ENCODE measurements at places on chromosomes 6 and 20.

GRCh38 chr20:39853050-39853449, 836.0 kb downstream of the MAFB start:
- DNase-seq: no peak

DNA sequence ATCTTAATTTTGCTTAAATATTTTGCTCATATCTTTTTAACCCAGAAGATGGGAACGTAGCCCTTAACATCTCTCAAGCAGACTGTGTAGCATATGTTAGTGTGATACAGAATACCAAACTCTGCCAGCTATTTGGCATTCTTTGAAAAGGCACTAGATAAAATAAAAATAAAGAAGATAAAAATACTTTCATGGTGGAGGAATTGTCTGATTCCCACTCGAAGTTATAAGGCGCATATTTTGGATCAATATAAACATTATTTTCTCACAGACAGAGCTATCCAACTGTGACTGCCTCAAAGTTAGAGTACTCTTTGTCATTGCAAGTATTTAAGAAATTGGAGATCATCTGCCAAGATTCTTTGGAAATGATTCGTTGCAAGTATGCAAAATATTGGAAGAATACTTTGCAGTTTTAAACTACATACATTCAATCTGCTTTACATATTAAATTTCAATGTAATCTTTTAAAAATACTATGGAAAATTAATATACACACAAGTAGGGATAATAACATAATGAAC, 10.8 kb upstream of the EEF1E1 start:
- no peak for DNase-seq

DNA sequence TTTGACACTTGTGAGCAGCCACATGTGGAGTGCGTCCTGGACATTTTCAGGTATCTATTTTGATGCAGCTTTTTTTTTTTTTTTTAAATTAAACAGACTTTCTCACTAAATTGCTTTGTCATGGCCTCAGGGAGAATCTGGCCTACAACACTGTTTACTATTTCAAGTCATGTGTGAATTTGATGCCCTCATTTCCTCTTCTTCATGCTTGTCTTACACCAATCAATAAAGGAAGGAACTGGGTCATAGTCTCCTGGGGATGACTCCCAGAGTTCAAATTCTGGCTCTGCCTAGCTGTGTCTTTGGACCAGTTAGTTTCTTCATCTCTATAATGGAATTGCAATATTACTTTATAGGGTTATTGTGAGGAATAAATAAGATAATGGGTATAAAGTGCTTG, 554.1 kb downstream of the PRKN start:
- no peak for DNase-seq

GRCh38 chr6:147067184-147067583, 137.0 kb upstream of the STXBP5 start:
- DNase-seq: no peak

GRCh38 chr6:156639009-156639721, 138.0 kb upstream of the ARID1B start:
- DNase-seq: no peak

DNA sequence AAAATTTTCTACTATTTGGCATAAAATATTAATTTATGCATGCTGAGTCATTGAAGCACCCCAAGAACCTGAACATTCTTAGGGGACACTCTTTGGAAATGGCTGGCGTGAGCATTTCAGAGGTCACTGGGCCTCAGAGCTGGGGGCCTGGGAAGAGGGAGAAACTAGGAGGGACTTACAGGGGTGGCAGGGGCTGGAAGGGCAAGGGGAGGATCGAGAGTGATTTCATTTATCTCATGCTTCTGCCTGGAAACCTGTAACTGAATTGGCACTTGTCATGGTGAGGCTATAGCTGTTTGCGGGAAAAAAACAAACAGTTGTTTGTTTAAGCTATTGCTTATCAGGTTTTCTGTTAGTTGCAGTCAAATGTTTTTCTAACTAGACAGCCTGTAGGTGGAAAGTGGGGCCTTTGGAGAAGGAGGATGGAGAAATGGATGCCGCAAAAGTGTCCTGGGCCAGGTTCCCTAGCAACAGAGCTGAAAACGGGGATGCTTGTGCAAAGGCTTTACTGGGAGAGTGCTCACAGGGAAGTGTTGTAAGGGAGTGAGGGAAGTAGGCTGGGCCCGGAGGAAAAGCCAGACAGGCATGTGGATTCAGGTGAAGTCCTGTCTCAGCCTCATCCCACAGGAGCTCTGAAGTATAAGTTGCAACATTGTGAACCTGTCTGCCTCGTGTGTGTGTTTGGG, 36.4 kb upstream of the KAT14 start:
- no peak for DNase-seq

DNA sequence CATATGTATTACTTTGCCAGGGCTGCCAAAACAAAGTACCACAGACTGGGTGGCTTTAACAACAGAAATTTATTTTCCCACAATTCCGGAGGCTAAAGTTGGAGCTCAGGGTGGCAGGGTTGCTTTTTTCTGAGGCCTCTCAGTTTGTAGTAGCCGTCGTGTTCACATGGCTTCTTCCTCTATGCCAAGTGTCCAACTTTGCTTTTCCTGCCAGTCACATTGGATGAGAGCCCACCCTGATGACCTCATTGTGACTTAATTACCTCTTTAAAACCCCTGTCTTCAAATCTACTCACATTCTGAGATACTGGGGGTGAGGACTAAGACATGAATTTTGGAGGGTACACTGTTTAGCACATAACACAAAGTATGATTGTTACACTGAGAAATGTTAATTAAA, 9.9 kb upstream of the ECT2L start:
- DNase-seq: no peak

GRCh38 chr6:92275150-92275549, 1144.2 kb downstream of the EPHA7 start:
- DNase-seq: no peak

DNA sequence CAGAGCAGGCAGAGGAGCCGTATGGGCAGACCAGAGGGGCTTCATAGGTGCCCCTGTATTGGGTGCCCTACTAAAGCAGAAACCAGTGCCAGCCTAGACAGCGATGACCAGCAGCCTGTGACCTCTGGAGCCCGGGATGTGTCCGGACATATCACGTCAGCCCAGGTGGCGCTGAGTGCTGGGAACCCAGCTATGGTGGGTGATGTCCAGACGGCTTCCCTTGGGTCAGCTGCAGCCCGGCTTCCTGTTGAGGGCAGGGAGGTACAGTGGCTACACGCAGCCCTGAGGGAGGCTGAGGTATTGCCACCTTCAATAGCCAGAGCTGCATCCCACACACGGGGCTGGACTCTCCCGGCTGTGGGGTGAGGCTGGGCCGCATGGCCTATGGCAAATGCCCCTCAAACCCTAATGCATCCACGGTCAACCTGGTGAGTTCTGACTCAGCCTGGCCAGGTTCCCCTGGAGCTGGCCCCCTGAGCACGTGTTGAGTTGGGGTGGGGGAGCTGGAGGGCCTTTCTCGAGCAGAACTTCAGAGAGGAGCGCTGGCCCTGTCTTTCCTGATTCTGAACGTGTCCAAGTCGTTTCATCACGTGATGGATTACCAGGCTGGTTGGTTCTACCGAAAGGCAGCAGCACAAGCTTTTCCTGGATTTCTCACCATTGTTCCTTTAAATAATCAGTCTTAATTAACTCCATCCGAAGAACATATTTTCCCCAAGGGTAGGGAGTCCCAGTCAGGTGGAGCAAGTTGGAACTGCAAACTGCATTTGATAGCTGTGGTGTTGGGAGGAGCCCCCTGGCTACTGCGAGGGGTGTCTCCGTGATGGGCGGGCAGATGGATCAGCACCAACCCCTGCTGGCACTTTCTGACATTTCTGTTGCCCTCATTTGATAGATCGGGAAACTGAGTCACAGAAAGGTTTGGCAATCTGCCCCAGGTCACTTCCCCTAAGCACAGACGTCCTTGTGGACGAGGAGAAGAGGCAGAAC, 7.1 kb upstream of the MYT1 start:
- no peak for DNase-seq

DNA sequence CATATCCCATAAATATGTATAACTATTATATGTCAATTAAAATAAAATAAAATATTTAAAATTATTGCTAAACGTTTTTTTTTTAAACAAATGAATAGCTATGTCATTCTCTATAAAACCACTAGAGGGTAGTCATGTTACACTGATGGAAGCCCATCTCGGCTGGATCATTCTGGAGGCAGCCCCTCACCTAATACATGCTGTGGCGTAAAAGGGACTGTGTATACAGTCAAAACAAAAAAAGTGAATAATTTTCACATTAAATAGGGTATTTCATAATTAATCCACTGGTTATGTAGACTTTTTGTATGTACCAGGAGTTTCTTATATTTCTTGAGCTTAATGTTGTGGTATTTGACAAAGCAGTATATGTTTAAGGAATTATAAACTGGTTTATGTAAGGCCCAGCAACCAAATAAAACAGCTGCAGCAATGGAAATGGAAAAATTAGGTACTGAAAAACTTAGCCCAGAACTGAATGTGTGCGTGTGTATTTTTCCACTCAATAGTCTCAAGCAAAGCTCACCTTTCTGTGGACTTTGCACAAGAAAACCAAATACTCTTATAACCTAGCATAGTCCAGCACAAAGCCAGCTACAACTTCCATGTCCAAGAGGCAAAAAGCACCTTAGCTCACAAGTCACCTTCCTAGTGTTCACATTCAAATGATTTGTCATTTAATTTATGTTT, 81.7 kb downstream of the COL9A1 start:
- no peak for DNase-seq

Data from activated CD4-positive, alpha-beta T cell treated with anti-CD3 and anti-CD28 coated beads, Interleukin-2, amount 50 U/mL, for 4 hours (primary cell).